HEK293T (cell line): ENCODE measurements at places on chromosomes 6 and 20.

- DNase-seq: no peak
These were observed 96.2 kb upstream of the VGLL2 start for GRCh38 chr6:117169064-117169665.

GRCh38 chr20:24455081-24455480 lies 14.3 kb upstream of the SYNDIG1 start:
- no peak for DNase-seq

GRCh38 chr6:38567436-38567835 lies 72.3 kb downstream of the BTBD9 start:
- no peak for DNase-seq

DNA sequence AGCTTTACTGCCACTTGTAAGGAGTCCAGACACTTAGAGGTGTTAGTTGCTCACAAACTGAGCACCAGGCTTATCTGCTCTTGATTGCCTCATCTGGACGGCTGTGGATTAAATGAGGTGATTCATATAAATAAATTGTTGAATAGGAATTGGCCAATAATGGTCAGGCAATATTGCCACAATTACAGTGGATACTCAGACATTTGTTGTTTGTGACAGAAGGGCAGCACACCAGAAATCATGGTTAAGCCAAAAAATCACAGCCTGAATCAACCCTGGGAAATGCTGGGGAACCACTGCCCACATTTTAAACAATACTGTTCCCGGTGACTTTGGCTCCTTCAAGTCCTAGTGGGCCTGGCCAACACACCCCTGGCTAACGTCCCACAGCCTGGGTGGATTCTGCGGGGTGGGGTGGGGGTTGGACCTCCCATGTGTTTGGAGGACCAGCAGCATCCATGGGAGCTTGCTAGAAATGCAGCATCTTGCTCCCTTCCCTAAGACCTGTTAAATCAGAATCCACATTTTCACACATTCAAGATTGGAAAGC lies 29.5 kb upstream of the SPDEF start:
- no peak for DNase-seq

GRCh38 chr6:31750411-31751022 lies 10.7 kb downstream of the MSH5 start:
- no peak for DNase-seq

DNA sequence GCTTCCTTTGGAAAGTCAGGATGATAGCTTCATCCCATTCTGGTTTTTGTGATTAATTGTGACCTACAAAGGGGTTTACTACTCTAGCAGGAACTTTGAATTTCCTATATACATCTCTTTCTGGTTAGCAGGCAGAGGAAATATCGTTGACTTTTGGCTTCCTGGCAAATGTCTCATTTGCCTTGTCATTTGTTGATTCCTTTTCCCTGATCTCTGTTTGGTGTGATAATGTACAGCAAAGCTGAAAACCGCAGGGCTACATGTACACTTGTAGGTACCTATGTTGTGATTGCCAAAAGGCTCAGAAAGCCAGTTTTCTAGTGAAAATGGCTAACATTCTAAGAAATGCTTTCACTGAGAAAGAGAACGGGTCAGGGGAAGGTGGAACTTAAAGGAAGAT lies 44.3 kb downstream of the TOP1 start:
- no peak for DNase-seq

DNA sequence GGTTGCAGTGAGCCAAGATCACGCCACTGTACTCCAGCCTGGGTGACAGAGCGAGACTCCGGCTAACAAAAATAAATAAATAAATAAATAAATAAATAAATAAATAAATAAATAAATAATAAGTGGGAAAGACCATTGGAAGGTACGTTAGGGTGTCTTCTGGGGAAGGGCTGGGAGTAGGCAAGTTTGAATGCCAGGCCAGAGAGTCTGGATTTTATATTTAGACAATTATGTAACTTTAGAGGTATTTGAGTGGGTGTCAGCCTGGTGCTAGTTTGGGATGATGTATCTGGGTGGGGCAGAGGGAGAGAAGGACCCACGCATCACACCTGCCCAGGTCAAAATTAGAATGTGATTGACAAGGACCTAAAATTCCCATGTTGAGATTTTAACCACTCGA lies 108.5 kb upstream of the PRND start:
- no peak for DNase-seq

DNA sequence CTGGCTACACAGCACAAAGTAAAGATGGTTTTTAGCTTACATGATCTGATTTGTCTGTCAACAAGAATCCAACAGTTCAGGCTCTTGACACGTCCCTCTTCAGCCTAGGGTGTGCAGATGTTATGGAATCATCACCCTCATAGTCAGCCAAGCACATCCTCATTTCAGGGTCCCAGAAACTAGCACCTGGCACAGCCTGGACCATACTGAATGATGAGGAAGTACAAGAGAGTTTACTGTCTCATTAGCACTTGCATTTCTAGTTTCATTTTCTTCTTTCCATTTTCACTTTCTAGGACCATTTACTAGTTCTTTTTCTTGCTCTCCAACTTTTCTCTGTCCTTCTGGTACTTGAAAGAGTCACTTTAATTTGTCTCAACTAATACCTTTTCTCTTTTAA lies 6.5 kb downstream of the RIPOR2 start:
- DNase-seq: no peak

DNA sequence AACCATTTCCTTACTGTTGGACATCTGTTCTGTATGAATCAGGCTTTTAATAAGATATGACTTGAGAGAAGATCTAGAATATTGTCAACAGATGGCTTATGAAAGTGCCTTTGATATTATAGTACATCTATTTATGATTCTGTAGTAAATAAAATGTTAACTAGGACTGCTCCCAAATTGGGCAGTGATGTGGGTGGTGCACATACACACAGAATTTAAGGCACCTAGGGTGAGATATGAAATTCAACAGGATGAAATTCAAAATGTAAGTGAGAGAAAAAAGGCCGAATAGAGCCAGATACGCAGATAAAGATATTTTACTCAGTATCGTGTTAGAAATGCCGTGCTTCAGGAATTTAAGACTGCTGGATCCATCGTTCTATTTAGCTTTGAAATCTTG lies 26.3 kb downstream of the FAM50B start:
- DNase-seq: no peak

- no peak for DNase-seq
These were observed 72.5 kb upstream of the CHD6 start for GRCh38 chr20:41690702-41691101.

- DNase-seq: no peak
These were observed 87.4 kb upstream of the JAG1 start for GRCh38 chr20:10761232-10761631.

GRCh38 chr20:2987861-2988260 lies 55.6 kb upstream of the GNRH2 start:
- DNase-seq: no peak

DNA sequence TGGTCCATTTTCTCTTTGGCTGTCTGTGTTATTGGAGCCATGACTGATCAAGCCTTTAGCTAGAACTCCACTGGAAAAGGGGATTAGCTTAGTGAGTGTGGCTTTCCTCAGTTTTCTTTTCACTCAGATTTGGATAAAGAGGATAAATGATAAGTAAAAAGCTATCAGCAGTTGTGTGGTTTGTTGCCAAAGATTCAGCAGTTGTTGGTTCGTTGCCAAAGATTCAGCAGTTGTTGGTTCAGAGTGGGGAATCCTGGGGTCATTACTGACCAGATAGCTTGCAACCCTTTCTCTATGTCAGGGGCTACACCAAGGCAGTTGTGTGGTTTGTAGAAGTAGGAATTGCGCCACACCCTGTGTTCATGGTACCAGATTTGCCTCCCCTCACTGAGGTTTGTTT lies 107.7 kb upstream of the SCP2D1 start:
- no peak for DNase-seq

- no peak for DNase-seq
These were observed 32.1 kb downstream of the APCDD1L start for GRCh38 chr20:58483051-58483450.

GRCh38 chr20:35757098-35757705 lies 14.6 kb upstream of the PHF20 start:
- no peak for DNase-seq

GRCh38 chr6:137724018-137724403 lies 143.0 kb upstream of the TNFAIP3 start:
- DNase-seq: no peak

DNA sequence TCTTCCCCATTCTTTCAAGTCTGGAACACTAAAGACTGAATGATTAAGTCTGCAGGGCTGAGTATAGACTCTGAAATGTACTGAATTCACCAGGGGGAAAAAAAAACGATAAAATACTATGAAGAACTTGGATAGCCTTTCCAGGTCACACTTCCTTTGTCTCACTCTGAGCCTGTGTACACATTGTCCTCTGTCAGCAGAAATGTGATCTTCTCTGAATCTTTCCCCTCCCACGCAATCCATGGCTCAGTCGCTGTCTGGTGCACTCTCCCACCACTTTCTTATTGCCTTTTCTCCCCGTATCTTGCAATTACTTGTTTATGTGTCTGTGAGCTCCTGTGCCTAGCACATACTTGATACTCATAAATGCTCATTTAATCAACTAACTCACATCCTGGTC lies 212.6 kb upstream of the RSPO3 start:
- DNase-seq: peak; percentile 40

- DNase-seq: no peak
These were observed 268.1 kb upstream of the SPTLC3 start for GRCh38 chr20:12740647-12741046.

DNA sequence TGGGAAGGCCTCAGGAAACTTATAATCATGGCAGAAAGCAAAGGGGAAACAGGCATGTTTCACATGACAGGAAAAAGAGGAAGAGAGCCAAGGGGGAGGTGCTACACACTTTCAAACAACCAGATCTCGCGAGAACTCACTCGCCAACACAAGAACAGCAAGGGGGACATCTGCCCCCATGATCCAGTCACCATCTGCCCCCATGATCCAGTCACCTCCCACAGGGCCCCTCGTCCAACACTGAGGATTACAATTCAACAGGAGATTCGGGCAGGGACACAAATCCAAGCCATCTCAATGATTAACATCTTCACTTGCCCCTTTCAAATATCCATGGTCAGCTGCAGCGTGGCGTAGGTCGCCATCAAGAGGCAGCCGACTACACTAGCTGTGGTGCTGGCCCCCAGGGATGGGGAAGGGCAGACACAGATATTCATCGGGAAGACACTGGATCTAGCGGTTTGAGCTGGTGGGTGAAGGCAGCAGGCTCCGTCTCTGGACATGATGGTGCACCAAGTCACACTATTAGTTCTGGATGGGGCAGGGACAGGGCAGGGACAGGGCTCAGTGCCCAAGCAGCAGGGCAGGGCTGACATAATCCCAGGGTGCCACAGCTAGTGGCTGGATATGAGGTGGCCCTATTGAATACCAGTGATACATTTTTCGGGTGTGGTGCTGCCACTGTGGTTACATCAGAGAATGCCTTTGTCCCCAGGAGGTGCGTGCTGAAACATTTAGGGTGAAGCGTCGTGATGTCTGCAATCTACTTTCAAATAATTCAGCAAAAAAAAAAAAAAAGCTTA lies 31.6 kb downstream of the TUBB2B start:
- DNase-seq: no peak

DNA sequence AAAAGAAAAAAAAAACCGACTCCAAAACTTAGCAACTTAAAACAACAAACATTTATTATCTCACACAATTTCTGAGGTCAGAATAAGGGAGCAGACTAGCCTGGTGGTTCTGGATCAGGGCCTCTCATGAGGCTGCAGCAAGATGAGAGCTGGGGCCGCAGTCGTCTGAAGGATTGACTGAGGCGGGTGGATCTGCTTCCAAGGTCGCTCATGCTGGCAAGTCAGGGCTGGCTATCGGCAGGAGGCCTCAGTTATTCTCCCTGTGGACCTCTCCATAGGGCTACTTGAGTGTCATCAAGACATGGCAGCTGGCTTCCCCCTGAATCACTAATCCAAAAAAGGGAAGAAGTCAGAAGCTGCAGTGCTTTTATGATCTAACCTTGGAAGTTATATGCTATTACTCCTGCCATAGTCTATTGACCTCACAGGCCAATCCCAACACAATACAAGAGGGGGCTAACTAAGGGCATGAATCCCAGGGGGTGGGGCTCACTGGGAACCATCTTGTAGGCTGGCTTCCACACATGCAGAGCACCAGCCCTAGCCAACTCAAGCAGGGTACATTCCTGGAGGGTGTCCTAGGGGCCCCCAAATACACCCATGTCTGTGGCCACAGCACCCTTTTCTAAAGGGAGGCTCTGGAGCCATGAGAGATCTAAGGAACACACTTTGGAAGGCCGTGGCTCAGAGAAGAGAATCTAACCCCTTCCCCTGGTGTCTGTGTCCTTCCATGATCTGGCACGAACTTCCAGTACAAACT lies 11.3 kb downstream of the EBF4 start:
- DNase-seq: no peak

GRCh38 chr20:12110274-12110673 lies 192.6 kb downstream of the BTBD3 start:
- DNase-seq: no peak

- no peak for DNase-seq
These were observed 593 bp downstream of the DNMT3B start for GRCh38 chr20:32762754-32763201.
